ENCODE measurements at places on chromosomes 11 and 22.

DNA sequence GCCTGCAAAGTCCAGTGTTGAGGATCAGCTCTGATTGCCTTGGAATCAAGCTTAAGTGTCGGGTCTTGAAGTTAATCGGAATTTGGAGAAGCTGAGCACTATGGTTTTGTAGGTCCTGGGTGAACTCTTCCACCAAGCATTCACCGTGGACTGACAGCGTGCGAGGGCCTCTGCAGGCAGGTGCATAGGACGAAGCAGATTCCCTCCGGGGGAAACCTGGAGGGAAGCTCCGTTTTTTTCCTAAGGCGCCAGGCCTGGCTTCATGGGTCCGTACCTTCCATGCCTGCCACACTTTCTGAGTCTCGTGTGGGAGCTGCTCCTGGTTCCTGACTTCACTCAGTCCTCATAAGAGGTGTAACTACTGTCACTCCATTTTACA, 170.1 kb downstream of the CRYBB2 start:
- DNase-seq = no peak

GRCh38 chr11:112831041-112831440, 130.2 kb upstream of the NCAM1 start:
- no peak for DNase-seq

GRCh38 chr11:75344761-75345454, 6.6 kb downstream of the ARRB1 start:
- DNase-seq = no peak

DNA sequence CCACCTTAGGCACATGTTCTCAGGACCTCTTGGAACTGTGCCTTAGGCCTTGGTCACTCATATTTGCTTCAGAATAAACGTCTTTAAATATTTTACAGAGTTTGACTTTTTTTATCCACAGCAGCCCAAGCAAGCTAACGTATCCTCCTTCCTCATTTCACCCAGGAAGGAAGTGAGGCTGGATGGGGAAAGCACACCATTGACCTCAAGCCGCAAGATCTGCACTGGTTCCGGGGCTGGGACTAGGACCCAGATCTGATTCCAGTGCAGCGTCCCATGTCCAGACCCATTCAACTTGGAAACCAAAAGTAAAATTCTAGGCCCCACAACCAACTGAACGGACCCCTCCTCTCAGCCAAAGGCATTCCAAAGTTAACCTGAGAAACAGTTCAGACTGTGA, 2.4 kb upstream of the LGALS12 start:
- no peak for DNase-seq

- peak; percentile 24 for DNase-seq
Measured at GRCh38 chr11:70111269-70112016, 33.3 kb downstream of the ANO1 start.

DNA sequence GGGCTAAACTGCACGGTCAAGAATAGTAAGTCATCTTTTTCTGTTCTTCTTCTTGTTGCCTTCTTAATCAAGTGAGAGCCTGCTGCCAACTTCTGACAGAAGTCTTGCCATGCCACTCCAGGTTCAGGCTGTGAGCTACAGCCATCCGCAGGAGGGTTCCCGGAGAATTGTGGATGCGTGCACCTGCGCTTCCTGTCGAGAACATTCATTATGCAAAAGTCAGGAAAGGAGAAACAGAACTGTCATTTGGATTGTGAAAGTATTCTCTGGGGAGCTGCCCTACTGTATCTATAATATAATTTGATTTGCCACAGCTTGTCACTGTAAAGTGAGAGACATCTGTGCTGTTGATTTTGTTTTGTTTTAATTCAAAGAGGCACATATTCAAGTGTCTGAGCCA, 12.3 kb downstream of the IL17RA start:
- peak; percentile 44 for DNase-seq

GRCh38 chr11:65611758-65612603, 2.0 kb downstream of the MAP3K11 start:
- no peak for DNase-seq

DNA sequence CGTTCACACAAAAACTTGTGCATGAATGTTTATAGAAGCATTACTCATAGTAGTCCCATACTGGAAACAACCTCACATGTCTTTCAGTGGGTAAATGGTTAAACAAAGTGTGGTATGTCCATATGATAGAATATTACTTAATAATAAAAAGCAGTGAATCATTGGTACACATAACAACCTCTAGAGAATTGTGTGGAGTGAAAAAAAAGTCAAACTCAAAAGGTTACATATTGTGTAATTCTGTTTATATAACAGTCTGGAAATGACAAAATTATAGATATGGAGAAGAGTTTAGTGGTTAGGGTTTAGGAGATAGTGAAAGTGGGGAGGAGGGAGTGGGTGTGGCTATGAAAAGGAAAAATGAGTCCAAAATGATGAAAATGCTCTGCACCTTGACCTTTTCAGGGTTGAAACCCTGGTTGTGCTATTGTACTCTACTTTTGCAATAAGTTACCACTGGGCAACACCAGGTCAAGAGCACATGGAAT, 243.4 kb upstream of the DDI1 start:
- DNase-seq = no peak

- no peak for DNase-seq
Measured at GRCh38 chr22:39475902-39476301, 19.1 kb downstream of the MGAT3 start.

- DNase-seq = no peak
Measured at GRCh38 chr11:116973270-116973669, 125.0 kb downstream of the SIK3 start.

DNA sequence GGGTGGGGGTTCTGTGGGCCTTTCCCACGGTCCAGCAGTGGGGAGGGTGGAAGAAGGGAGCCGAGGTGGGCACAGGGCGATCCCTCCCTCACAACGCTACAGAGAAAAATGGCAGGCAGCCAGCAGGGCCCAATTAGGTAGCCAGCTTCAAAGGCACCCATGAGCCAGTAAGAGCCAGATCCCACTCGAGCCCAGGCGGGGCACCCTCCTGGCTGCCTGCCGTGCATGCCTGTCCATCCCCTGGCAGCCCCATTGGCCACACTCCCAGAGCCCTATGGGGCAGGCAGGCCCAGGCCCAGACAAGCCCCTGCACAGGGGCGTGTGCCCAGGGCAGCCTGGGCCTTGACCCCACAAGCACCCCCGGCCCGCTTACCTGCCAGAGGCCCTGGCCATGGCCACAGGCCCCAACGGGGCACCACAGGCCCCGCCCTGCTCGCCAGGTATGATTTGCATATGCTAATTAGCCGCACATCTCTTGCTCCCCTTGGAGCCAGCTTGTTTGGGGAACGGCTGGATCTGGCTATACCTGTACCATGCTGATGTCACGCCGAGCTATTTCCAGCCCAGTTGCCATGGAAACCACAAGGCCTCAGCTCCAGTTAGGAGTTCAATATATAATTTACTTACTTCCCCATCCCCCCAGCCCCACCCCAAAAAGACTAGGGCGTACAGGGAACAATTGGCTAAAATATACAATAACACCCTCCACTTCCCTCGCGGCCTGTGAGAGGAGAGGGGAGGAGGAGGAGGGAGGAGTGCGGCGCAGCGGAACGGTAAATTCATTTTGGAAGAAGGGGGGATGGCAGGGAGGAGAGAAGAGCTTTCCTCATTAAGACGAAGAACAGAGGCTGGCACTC, 47.5 kb upstream of the TCF20 start:
- no peak for DNase-seq

GRCh38 chr11:7306900-7307299, 55.2 kb downstream of the SYT9 start:
- DNase-seq = no peak

DNA sequence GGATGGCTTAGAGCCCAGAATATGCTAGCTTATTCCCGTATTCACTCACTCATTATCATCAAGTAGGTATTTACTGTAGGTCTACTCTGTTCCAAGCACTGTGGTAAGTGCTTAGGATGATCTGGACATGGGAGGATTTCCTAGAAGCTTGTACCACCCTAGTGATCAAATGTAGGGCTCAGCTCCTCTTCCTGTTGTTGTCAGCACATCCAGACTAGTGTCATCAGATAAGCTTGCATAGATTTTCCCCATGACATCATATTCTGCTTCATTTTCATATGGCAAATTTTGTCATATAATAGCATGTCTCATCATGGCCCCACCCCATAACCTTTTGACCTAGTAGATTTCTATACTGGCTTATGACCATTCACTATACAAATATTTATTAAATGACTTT, 19.3 kb upstream of the NUCB2 start:
- no peak for DNase-seq
